ENCODE measurements at places on chromosomes 12 and 14. TPM values are rescaled to one million over a fixed set of nuclear protein-coding genes. Genes with fewer than 3 reads are reported as not detected.

DNA sequence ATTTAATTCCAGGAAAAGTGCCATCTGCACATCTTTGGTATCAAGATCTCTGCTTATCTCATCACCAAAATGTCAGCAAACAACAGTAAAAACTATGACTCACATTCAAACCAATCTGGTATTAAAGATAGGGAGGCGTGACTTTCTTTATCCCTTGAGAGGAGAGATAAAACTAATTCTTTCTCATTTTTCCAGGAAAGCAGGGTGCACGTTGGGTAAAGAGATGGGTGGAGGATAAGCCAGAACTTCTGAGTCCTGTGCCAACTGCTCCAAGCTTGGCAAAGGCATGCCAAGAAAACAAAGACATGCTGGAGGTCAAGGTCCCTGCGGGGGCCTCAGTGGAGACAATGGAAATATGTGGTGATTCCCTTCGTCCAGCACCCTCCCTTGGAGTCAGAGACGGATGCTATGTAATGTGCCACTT is 225.8 kb upstream of the PLXNC1 start:
- peak; percentile 78 for DNase-seq

The SLC6A12 gene
- not detected for total RNA-seq

The KRT3 gene
- not detected for total RNA-seq

- DNase-seq, result no peak
Observed at GRCh38 chr12:9032202-9032964, 43.0 kb downstream of the KLRG1 start.

DNA sequence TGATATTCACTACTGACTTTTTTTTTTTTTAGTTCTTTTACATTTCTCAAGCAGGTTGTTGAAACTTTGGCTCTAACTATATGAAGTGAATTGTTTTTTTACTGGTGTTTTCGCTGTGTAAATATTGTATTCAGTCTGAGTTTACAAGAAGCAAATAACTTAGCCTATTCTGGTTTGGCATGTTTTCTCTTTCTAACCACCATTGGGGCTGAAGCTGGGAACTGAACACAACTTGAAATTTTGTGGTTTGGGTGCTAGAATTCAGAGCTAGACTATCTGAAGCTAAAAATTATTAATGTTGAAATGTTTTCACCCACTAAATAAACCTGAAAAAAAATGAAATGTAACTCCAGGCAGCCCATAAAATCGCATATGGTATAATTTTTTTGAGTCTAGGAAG is 37.2 kb downstream of the RAD51B start:
- peak; percentile 4 for DNase-seq

DNA sequence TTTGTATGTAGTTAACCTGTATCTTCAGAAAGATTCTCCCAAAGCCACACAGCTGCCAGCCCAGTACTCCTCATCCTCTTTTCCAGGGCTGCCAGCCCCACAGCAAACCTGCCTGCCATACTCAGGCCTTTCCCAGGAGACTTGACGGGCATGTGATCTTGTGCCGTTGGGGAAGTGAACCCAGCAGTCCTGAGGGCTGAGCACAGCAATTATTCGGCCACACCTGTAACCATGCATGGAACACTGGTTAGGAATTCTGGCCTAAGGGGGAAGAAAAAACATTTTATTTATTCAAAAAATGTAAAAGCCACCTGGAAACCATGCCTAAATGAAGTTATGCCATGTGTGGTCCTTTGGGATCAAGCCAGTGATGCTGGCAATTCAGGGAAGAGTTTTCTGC is 145.3 kb downstream of the GRIN2B start:
- no peak for DNase-seq

- DNase-seq, result peak; percentile 86
Observed at GRCh38 chr12:69056743-69057515, 124.0 kb upstream of the CPM start.

The KRT6C gene
- not detected for total RNA-seq

The KRT85 gene
- not detected for total RNA-seq

GRCh38 chr14:93137864-93138263 is 22.1 kb upstream of the ITPK1 start:
- DNase-seq, result no peak

The SMCO3 gene
- total RNA-seq, result not detected

GRCh38 chr14:87547536-87547935 is 445.4 kb downstream of the GALC start:
- DNase-seq, result no peak

The BRMS1L gene
- total RNA-seq, result 5.6 TPM

The IFI27 gene
- total RNA-seq, result 78.2 TPM

DNA sequence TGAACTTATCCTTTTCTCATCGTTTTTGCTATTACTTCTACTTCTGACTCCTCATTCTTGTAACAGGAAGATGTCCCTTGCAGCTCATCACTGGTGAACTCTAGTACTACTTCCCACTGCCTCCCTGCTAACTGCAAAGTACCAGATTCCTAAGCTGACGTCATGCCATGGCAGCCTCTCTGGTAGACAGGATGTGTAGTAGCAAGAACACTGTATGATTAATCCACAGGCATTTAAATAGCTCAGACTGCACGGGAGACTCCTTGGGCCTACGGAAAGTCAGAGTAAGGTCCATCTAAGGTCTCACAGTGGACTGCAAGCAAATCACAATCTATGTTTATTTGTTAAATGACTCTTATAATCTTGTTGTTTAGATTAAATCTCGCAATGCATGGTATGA is 43.5 kb downstream of the DNAI7 start:
- peak; percentile 94 for DNase-seq

DNA sequence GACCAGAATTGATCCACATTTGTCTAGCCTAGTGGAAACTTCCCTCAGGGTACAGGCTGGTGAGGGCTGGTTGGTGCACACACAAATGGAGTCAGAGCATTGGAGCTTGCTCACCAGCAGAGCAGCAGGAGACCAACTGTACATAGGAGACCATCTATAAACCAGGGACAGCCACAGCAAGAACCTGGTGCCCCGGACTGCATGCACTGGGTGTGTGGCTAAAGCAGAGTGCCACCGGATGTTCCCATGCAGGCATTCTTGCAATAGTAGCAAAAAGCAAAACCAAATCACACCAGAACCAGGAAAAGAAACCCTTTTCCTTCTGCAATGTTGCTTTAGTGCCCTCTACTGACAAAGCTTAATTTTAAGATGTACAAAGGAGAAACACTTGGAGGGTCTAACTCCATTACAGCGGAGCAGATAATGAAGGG is 136.4 kb downstream of the MDGA2 start:
- DNase-seq, result no peak

DNA sequence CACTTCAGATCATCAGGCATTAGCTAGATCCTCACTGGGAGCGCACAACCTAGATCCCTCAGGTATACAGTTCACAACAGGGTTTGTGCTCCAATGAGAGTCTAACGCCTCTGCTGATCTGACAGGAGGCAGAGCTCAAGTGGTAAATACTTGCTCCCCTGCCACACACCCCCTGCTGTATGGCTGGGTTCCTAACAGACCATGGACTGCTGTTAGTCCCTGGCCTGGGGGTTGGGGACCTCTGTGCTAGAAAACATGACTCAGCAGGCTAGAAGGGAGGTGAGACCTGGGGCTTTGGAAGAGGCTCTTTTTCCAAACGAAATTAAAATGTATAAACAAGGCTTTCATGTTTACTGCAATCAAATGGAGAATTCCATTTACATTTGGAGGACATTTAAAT is 691.1 kb downstream of the FLRT2 start:
- no peak for DNase-seq

GRCh38 chr12:94560431-94561221 is 89.7 kb downstream of the TMCC3 start:
- DNase-seq, result no peak

- no peak for DNase-seq
Observed at GRCh38 chr12:53053218-53054111, 3.6 kb downstream of the TNS2 start.

The DDX23 gene
- total RNA-seq, result 151 TPM

GRCh38 chr12:58765076-58765475 is 155.2 kb downstream of the LRIG3 start:
- no peak for DNase-seq

The SLCO1A2 gene
- total RNA-seq, result 0.09 TPM

DNA sequence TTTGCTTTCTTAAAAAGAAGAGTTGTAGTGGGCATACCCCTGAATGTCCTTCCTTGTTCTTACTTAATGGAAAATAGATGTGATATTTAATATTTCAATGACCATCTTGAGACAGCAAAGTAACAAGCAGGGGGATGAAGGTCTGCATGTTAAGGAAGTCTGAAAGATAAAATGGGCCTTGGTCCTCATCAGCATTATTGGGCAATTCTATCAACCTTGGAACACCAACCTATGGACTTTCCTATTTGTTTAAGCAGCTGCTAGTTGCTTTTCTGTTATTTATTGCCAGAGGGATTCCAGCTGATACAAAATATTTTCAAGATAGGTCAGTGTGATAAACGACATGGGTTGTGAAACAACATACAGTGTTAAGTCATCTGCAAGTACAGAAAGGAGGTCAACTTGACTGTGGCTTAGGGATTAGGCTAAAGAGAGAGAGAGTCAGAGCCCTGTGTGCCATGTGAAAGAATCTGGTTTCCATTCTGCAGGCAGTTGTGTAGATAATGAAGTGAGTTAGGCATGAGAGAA is 16.4 kb upstream of the A2M start:
- peak; percentile 0 for DNase-seq

- DNase-seq, result peak; percentile 19
Observed at GRCh38 chr12:115871714-115872113, 405.8 kb downstream of the MED13L start.

GRCh38 chr14:101504096-101504948 is 57.0 kb upstream of the DIO3 start:
- no peak for DNase-seq

The UNC79 gene
- total RNA-seq, result 0.16 TPM

The FAM222A gene
- 0.54 TPM for total RNA-seq

- DNase-seq, result no peak
Observed at GRCh38 chr14:28780843-28781820, 14.5 kb downstream of the FOXG1 start.

The TRHDE gene
- total RNA-seq, result 1.1 TPM

- DNase-seq, result no peak
Observed at GRCh38 chr14:54589843-54590242, 22.9 kb downstream of the SAMD4A start.

The GYS2 gene
- total RNA-seq, result not detected

- no peak for DNase-seq
Observed at GRCh38 chr12:34391771-34392581, 369.7 kb downstream of the ALG10 start.

The HIP1R gene
- 11.2 TPM for total RNA-seq

GRCh38 chr14:63524537-63525155 is 18.5 kb downstream of the PPP2R5E start:
- DNase-seq, result no peak

DNA sequence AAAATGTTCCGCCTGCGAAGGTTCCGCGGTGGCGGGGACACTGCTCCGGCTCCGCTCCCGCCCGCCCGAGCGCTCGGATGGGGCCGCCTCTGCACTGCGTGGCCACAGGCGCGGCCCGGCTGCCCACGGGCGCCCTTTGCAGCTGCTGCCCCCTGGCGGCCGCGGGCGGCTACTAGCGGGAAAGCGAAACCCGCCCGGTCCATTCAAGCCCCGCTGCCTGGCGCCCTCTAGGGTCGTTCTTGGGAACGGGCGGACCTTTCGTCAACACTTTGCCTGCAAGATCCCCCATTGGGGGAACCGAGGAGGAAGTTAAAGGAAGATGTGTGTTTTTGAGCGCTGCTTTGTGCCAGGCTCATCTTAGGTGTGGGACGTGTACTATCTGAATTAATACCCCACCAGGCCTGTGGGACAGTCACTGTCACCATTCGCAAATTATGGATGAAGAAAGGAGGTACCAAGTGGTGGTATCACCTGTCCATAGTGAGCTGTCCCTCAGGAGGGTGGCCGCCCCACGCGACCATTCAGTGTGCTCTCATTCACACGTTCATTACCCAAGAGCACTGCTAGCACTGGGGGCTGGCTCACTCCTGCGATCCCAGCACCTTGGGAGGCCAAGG is 19.4 kb downstream of the GPR132 start:
- DNase-seq, result peak; percentile 80

DNA sequence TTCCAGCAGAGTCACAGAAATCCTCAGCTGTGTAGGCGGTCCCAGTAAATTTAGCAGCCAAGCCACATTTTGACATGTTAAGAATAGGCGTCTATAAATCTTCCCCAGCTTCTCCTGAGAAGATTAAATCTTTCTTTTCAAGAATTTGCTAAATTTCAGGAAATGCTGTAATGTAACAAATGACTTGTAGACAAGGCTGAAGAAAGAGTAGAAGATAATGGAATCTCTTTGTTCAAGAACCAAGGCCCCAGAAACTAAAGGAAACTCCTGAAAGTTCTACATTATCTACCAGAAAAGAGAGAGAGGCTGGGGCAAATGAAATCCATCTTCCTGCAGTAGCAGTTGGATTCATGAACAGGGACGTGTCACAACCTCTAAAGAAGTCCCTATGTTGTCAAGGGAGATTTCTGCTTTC is 760.3 kb downstream of the NOVA1 start:
- DNase-seq, result peak; percentile 19

- no peak for DNase-seq
Observed at GRCh38 chr14:63938198-63939005, 85.6 kb downstream of the SYNE2 start.

DNA sequence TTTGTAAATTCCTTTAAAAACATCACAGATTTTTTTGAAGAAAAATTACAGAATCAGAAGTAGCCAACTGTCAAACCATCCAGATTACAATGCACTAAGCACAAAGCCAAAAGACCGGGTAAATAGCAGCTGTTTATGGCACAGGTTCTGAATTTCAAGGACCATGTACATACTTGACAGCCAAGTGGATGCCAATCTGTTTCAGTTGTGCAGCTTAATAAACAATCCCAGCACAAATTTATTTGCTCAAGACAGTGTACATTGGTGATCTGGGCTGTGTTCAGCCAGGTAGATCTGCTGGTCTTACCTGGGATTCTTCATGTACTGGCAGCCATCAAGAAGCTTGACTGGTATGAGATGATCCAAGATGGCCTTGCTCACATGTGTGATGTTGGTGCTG is 229.8 kb upstream of the FLRT2 start:
- DNase-seq, result no peak

DNA sequence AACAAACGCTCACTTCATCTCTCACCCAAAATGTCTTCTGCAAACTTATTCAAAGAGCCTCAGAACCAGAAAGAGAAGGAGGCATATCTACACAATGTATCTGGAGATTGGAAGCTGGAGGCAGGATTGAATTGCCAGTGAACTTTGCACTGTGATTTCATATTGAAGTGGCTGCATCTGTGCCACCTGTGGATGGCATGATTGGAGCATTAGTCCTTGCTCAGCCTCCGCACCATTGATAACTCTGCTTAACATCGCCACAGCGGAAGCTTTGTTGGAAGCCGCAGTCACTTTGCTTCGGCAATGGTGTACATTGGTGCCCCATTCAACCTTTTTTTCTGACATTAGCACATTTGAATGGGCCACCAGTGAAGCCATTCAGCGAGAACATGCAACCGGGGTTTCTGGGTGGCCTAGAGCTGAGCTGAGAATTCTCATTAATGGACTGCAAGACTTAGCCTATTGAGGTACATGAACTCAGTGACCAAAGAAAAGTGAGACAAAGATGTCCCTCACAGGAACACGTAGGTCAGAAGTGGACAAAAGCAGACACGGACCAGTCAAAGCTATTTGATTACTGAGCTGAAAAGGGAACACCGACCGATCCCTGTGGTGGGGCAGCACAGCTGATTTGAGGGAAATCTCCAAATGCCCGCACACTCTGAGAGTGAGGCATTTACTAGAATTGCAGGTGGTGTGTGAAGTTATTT is 130.4 kb downstream of the BRMS1L start:
- DNase-seq, result no peak

GRCh38 chr14:20684662-20685456 is 499 bp downstream of the RNASE4 start:
- DNase-seq, result peak; percentile 69

- no peak for DNase-seq
Observed at GRCh38 chr14:94568186-94568585, 6.9 kb downstream of the SERPINA4 start.

Data from fibroblast of the aortic adventitia (primary cell).